Nephron progenitor cell (in vitro differentiated cells): ENCODE measurements at places on chromosomes 11 and 22.

- DNase-seq: no peak
Measured at GRCh38 chr11:57303280-57303989, 21.3 kb downstream of the TNKS1BP1 start.

DNA sequence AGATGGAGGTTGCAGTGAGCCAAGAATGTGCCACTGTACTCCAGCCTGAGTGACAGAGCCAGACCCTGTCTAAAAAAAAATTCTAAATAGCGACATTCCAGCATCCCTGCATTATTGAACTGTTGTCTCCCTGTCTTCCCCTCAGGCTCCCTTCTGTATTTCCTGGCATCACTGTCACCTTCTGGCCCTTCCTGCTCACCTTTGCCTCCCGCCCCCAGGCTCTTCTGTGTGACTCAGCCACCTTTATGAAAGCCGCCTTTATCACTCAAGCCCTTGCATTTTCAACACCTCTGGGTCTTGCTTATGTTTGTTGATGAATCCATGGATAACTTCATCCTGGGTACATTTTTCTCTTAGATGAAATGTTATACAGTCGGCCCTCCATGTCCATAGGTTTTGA, 21.1 kb downstream of the UBASH3B start:
- DNase-seq: no peak

DNA sequence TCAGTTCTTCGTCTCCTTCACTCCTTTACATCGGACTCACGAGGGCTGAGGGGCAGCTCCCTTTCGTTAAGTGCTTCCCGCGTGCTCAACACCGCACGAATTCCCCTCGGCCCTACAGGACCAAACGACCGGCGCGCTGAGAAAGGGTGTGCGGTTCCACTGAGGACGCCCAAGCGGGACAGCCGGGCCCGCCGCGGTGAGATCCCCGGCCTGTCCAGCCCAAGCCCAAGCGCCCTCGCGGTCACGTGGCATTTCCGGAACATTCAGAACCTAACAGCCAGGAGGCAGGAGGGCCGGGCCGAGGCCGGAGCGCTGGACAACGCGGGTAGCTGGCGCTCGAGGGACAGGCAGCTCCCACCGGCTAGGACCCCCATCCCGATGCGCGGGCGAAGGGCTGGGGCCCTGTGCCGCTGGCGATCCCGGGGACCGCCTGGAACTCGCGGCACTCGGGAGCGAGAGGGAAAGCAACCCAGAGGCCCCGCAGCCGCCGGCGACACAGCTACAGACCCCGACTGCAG, 737 bp upstream of the STIP1 start:
- DNase-seq: no peak

GRCh38 chr11:73308003-73308960, at the start of gene ARHGEF17:
TSS of gene ARHGEF17 (plus strand) at chr11:73308276. CDS start at chr11:73308639, 363 bp downstream.
- DNase-seq: peak; percentile 82

DNA sequence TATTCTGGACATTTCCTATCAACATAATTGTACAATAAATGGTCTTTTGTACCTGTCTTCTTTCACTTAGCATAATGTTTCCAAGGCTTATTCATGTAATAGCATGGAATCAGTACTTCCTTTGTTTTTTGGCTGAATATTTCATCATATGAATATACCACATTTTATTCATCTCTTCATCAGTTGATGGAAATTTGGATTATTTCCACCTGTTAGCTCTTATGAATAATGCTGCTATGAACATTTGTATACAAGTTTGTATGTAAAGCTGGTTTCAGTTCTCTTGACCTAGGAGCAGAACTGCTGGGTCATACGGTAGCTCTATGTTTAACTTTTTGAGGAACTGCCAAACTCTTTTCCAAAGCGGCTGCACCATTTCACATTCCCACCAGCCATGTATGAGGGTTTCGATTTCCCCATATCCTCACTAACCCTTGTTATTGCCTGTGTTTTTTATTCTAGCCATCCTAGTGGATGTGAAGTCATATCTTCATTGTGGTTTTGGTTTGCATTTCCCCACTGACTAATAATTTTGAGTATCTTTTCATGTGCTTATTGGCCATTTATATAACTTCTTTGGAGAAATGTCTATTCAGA, 20.9 kb downstream of the EXT2 start:
- no peak for DNase-seq

- peak; percentile 45 for DNase-seq
Measured at GRCh38 chr22:18000441-18001039, 23.8 kb downstream of the MICAL3 start.

DNA sequence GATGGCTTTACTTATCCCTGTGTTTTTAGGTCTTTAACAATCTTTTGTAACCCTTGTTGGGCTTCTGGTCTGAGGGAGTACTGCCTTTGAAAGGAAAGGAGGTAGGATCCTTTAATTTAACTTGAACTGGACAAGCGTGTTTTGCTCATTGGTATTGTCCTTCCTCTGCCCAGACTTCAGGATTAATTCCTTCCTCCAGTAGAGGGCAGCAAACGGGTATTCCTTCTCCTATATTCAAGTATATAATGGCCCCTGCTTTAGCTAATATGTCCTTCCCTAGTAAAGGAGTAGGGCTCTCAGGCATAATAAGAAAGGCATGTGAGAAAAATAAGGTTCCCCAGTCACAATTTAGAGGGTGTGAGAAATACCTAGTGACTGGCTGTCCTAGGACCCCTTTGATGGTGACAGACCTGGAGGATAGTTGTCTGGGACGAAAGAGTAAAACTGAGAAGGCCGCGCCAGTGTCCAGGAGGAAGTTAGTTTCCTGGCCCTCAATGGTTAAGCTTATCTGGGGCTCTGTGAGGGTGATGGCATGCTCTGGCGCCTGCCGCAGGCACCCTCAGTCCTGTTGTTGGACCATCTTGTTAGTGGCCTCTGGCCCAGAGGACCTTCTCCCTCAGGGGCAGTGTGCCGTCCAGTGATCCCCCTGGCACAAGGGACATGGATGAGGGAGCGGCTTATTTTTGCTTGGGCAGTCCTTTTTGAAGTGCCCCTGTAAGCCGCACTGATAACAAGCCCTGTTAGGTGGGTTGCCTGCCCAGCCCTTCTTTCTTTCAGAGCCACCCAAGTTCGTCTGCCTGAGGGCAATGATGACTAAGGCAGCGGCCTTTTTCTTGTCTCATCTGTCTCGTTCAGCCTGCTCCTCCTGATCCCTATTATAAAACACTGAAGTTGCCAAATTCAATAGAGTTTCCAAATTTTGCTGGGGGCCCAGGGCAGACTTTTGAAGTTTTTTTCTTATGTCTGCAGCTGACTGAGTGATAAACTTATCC, 51.8 kb downstream of the C11orf71 start:
- peak; percentile 29 for DNase-seq

DNA sequence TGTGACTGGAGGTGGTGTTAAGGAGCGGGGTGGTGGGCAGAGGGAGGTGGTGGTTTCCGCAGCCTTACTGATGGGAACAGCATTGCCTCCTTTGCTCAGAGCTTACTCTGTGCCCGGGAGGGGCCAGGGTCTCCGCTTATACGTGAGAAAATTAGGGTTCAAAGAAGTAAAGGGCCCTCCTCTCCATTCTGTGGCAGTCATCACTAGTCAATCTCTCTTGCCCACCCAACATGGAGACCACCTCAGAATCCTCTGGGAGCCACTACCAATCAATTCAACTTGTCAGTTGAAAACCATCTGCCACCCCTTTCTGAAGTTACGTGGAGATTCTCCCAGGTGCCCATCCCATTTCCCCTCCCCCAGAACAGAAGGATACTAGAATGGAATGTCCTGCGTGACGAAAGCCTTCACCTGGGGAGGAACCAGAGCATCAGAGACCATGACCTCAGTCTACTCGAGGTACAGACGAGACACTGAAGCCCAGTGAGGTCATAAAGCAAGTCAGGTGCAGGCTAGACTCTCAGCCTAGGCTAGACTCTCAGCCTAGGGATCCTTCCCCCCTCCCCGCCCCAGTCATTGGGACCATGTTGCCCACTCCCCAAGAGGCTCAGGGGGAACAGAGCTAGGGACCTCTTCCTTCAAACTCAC, 2.0 kb downstream of the SELENOM start:
- no peak for DNase-seq

DNA sequence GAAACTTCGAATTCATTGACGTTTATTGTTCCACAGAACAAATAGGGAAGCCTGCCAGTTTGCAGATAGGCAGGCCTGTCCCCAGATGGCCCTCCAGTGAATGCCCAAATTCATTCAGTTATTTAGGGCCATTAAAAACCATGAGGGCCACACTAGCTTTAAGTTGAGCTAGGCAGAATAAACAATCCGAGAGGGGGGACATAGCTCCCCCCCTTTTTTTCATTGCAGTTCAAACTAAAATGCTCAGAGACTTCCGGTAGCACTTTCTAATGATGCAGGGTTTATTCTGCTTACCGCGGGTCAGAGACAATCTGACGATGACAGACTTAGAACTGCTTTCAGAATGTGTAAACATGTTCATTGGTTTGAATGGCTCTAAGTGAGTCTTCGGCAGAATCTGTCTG, 72.0 kb downstream of the ZBTB16 start:
- DNase-seq: no peak

GRCh38 chr11:115161876-115162275, 342.3 kb downstream of the CADM1 start:
- DNase-seq: no peak

DNA sequence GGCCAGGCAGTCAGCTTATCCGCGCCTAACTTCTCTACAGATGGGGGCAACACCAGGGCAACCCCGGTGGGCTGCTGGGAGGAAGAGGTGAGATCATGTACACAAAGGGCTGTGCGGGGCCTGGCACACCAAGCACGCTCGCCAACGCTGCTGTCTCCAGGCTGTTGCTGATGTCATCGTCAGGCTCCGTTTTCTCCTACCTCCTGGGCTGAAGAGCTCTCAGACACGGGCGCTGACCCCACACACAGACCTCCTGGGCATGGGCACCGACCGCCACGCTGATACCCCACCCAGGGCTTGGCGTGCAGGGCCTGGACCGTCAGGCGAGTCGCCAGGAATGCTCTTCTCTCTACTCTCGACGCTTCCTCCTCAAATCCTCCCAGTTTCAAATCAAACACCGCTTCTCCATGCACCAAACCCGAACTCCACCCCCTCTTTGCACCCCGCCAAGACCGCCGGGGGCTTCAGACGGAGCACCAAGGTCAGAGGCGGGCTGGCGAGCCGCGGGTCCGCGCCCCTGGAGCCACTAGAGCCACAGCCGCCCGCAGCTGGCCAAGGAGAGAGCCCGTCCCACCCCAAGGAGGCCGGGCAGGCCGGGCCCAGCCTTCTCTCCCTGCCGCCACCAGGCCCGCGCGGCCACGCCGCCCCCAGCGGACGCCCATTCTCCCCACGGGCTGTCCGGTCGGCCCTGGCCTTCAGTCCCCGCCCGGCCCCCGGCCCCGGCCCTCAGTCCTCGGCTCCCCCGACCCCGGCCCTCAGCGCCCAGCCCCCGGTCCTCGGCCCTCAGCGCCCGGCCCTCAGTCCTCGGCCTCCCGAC, 772 bp downstream of the SBF1 start:
- DNase-seq: peak; percentile 57

DNA sequence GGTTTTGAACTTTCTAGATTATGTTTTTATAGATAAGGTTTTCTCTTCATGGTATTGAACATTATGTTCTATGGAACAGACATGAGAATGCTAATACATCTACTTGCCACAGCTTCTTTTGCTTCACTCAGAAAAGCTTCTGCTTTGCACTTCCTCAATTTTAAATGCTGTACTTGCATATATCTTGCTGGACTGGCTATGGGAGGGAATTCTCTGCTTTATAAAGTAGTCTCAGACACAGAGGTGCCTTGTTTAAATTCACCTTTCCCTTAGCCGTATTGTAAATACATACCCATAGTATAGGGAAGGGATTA, 173.9 kb downstream of the DDX10 start:
- DNase-seq: no peak

DNA sequence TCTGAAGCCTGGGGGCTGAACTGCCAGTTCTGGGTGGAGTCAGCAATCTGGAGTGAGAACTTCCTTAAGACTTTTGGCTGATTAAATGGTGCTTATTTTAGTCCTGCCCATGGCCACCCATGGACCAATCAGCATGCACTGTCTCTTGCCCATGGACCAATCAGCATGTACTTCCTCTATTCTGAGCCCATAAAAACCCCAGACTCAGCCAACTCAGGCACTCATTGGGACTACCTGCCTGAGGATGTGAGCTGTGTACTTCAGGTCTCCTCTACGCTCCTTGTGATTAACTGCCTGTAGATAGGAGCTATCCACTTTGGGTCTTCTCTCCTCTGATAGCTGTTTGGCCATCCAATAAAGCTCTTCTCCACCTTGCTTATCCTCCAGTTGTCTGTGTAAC, 342.3 kb upstream of the CCDC179 start:
- DNase-seq: no peak

DNA sequence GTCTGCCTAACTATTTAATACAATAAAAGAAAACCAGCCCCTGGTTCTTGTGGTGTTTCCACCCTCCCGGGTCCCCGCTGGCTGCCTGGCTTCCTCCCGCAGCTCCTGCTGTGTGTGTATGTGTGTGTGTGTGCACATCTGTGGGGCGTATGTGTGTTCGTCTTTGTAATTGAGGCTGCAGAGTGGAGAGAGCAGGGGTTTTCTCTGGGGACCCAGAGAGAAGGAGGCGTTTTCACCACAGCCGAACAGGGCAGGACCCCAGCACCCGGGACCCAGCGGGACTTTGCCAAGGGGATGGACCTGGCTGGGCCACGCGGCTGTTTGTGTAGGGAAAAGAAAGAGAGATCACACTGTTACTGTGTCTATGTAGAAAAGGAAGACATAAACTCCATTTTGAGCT, 42.7 kb downstream of the IGLL1 start:
- DNase-seq: no peak

- no peak for DNase-seq
Measured at GRCh38 chr11:76173663-76174062, 32.6 kb downstream of the WNT11 start.

- no peak for DNase-seq
Measured at GRCh38 chr22:32612834-32613233, 138.2 kb downstream of the FBXO7 start.

- no peak for DNase-seq
Measured at GRCh38 chr22:17943533-17944249, 80.7 kb downstream of the MICAL3 start.

GRCh38 chr11:2656859-2657258, 42.9 kb downstream of the KCNQ1OT1 start:
- DNase-seq: no peak

DNA sequence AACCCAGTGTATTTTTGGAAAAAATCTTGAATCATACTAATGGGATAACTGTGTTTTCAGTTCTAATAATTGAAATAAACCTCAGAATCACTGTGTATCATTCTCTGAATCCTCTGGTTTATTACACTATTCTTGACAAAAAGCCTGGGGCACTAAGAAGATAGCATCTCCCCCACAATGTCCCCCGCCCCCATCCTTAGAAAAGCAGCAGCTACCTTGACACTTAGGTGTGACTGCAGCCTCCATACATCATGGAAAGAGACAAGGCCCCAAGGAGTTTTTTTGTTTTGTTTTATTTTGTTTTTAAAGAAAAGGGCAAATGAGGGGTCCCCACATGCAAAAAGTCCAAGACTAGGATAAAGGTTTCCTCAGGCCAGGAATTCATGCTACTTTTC, 124.8 kb downstream of the APOL5 start:
- no peak for DNase-seq
